ENCODE measurements at places on chromosomes 4 and X.

- DNase-seq: no peak
These were observed 11.0 kb upstream of the EXOC1L start for GRCh38 chr4:55808632-55809031.

- no peak for DNase-seq
These were observed 175.0 kb upstream of the HS3ST1 start for GRCh38 chr4:11603591-11604194.

DNA sequence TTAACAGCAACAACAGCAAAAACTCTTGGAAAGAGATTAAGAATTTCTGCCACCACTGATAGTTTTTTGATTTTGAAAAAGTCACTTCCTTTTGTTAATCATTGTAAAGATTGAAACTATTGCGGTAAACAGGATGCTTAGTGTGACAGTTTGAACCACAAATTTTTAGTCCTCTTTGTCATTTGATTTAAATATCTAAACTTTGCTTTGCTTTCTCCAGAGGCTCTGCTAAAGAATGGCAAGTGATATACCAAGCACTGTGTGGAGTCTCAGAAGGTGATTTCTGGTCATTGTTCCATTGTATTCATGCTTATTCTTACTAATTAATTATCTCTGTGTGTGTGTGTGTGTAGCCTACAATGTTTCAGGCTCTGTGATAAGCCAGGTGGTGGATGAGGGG is 155.6 kb downstream of the BMPR1B start:
- DNase-seq: no peak

- no peak for DNase-seq
These were observed 5.2 kb upstream of the TMEM156 start for GRCh38 chr4:39037491-39037825.
